ENCODE measurements at places on chromosomes 6 and 20.
A peak's percentile ranks its signal among the peaks of the same experiment; 100 is the strongest.

DNA sequence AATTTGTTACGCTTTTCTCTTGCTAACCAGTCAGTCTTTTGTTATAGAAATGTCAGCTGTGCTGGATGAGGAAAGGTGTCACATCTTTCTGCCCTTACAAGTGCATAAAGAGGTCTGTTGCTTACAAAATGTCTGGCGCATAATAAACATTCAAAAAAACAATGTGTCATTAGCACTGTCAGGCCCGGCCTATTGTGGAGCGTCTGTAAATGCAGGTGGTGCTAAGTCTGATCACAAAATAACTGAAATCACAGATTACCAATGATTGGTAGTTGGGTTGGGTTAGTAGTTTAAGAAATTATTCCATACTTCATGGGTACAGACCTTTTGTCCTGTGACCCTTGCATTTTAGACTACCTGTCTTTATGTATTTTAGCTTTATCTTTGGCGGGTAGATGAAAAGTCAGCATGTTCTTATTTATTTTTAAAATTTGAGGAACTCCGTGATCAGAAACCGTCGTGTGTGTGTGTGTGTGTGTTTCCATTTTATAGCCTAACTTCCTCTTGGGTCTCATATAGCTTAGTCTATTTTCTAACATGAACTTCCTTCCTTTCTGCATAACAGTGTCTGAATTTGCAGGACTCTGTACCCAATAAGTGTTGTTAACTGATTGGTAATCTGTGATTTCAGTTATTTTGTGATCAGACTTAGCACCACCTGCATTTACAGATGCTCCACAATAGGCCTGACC is 88.1 kb upstream of the IFNGR1 start:
- no peak for DNase-seq

DNA sequence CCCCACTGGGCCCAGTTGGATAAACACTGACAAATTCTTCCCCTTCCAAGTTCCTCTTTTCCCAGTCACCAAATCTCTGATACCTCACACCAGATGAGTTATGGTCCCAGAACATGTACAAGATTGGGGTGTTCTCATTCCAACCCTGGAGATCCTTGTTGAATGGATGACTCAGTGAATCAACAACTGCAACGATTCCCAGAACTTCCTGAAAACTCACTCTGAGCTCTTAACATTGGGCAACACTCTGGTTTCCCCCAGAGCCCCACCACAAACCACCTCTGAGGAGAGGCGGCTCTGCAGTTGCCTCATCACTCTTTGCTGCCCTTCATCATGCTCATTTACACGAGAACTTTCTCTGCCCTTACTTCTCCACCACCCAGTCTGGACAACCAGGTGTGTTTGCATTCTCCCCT is 115.2 kb downstream of the MRPL14 start:
- DNase-seq = no peak

- DNase-seq = no peak
Measured at GRCh38 chr6:123564361-123564760, 72.4 kb downstream of the TRDN start.

DNA sequence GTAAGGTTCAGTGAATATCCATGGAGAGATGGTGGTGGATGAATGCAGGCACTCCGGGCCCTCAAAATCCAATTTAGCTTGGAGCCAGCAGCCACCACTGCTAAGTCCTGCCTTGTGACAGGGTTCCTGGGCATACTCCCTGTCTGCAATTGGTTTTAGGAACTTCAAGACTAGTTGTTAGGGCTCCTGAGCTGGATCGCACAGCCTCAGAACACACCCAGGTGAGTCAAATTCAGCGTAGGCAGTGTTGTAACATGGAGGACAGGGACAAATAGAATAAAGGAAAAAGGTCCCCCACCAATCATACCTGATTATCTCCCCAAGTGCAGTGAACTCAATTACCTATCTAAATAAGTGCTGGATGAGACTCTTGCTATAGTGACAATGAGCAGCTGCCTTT is 74.6 kb downstream of the PERP start:
- DNase-seq = no peak

DNA sequence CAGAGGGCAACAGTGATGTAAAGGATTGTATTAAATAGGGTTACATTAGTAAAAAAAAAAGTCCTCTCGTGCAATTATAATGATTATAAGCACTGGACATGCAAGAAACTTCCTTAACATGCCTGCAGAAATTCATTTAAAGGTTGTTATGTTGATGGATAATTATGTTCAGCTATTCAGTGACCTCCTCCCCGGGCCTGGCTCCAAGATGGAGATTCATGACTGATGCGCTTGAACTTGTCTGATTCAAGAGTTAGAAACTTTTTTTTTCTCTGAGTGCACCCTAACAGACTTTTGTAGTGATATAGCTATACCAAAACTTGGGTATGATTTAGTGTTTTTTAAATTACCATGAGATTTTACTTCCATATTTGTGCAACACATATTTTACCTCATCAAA is 1170.0 kb upstream of the CITED2 start:
- DNase-seq = no peak

GRCh38 chr20:9028419-9028818 is 40.5 kb upstream of the PLCB4 start:
- no peak for DNase-seq

DNA sequence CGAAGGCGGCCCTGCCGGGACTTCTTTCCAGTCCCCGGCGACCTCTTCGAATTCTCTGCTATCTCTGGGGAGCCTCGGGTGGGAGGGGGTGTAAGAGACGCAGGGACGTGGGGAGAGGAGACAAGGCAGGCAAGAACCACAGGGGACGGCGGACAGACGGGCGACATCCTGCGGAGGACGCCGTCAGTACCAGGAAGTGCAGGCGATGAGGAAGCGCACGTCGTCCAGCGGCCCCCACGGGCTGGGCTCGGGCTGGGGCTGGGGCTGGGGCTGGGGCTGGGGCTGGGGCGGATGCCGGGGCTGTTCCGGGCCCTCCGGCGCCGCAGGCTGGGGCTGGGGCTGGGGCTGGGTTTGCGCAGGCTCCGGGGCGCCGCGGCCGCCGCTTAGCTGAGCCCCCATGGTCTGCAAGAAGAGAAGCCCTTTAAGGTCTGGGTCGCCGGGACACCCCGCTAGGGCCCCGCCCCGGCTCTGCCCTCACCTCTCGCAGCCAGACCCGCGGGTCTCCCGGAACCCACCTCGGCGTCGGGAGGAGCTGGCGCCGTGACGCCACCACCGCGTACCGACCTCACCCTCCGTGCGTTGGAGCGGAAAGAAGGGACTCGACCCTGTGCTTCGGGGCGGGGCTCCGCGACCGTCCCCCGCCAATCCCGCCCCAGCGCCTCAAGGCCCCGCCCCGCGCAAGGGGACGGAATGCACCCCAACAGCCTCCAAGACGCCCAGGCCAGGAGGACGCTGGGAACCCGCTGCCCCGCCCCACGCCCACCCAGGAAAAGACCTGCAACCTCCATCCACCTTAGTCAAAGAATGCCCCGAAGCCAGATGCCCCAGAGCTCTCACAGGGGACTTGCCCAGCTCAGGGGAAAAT is at the start of gene MMP24OS:
TSS of gene MMP24OS (minus strand) at position 592 of the 865 bp plus-strand sequence. CDS start at position 399, 193 bp downstream.
- DNase-seq = peak; percentile 80

DNA sequence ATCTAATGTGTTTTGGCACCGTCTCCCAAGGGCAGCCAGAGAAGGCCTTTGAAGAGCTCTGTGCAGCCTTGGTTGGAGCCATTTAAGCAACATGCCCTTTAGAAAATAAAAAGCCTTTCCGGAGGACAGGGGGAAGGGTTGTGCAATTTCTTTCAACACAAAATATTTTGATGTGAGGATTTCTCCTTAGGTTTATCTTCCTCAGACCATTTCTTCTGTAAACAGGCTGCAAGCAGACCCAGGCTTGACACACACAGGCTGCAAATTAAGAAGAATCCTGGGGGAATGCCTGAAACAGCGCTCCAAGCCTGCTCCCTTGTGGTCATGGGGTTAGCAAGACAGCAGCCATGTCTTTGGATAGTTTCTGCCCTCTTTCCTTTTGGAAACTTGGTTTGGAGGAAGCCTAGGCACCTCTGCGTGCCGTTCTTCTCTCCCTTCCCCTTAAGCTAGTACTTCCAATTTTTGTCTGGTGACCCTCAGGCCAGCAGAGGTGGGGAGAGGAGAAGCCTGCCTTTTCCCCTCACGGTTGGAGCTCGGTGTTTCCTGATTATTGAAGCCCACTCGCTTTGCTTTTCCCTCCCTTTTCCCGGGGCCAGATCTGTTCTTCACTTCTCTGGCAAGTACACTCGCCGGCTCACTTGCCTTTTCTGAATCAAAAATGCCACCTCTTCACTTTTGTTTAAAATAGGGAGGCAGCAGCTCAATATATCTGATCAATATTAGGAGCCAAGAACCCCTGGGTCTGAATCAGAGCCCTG is 39.6 kb upstream of the NOX3 start:
- DNase-seq = no peak

Data from LoVo (cell line).